ENCODE measurements at places on chromosomes 5 and 9.

GRCh38 chr5:139658501-139658927, 10.4 kb downstream of the CXXC5 start:
- no peak for DNase-seq

GRCh38 chr5:141508798-141509611, 20.1 kb downstream of the PCDHGC5 start:
- peak; percentile 88 for DNase-seq

DNA sequence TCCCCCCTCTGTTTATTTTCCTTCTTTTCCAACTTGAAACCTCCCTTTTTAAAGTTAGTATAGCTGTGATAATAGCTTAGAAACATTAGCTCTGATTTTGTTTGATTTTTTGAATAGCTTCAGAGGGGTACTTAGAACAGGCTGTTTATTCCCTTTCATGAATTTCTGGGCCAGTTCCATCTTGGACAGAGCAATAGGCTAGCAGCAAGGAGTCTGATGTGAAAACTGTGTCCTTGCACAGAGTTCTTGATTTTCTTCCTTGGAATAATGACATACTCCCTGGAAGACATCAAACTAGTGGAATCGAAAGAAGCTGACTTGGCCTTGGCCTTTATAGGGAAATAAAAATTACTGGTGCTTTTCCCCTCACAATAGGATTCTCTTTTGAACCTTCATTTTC, 32.9 kb downstream of the NTRK2 start:
- peak; percentile 53 for DNase-seq

- DNase-seq, result no peak
Measured at GRCh38 chr5:178793151-178793550, 62.7 kb upstream of the ZNF354A start.

DNA sequence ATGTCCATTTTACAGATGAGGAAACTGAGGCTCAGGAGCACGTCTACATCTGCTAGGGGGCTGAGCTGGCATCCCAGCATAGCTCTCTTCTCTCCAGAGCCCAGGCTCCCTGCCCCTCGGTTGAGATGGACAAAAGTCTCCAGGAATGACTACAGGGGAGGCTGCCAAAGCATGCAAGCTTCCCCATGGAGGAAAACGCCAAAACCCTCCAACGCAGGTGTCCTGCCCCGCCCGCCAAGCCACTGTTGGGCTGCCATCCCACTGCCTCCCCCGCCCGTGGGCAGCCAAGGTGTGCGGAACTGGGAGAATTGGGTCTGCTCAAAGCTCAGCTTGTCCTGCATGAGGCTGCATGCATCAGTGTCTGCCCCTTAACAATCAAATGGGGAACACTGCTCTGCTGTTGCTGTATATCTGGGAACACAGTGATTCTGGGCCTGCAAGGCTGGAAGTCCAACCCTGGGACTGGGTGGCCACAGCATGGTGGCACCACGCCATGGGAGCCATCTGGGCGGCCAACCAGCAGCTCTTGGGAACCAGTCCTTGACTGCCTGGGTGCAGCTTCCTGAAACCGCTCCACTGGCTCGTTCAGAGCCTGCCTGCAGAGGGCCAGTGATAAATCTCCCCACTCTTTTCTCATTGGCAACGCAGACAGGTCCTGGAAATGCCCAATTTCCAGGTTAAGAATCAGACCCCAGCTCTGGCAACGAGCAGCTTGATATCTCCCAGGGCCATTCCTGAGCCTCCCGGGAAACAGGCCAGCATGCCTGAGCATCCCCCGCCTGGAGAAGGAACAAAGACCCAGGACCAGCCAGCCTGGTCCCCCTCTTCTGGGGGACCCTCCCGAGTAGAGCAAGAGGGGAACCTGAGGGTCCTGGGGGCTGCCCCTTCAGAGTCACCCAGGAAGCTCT, 3.5 kb downstream of the RALGDS start:
- peak; percentile 15 for DNase-seq

Data from brain (organoid and tissue), 16 donors.